ENCODE measurements at places on chromosomes 1 and 21. TPM values are rescaled to one million over a fixed set of nuclear protein-coding genes. Genes with fewer than 3 reads are reported as not detected.

- no peaks in the 10 kb centered on the region for H3K36me3 ChIP-seq
- peaks cover 15% of the 10 kb centered on the region for H3K4me1 ChIP-seq
- DNase-seq: no peak
- H3K27ac ChIP-seq: no peak overlapping the region
- H3K27me3 ChIP-seq: peaks cover 9% of the 10 kb centered on the region
These were observed 470.6 kb downstream of the PTPRU start for GRCh38 chr1:29706936-29707335.

- no peak overlapping the region for H3K4me3 ChIP-seq
- H3K27ac ChIP-seq: peak overlapping the region; percentile 35
- DNase-seq: no peak
- H3K4me1 ChIP-seq: no peaks in the 10 kb centered on the region
- no peaks in the 10 kb centered on the region for H3K27me3 ChIP-seq
These were observed 124.6 kb upstream of the KRTAP19-8 start for GRCh38 chr21:31162827-31163226.

DNA sequence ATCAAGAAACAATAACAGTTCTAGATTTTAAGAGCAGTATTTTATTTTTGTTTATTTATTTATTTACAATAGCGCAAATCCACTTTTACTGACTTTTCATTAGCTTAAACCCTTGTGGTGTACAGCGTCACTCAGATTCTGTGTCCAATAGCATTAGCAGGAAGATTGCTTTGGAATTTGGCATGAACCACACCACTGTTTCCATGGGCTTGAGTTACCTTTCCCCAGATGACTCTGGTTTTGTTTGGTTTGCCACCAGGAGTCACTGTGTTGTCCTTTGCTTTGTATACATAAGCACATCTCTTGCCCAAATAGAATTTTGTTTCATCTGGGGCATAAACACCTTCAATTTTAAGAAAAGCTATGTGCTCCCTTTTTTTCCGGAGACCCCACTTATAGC is 25.9 kb upstream of the SNRPE start:
- no peak overlapping the region for H3K27ac ChIP-seq
- H3K4me1 ChIP-seq: no peaks in the 10 kb centered on the region
- H3K4me3 ChIP-seq: no peak overlapping the region
- no peaks in the 10 kb centered on the region for H3K36me3 ChIP-seq
- no peaks in the 10 kb centered on the region for H3K27me3 ChIP-seq

GRCh38 chr1:59730759-59731478 is 83.8 kb upstream of the HOOK1 start:
- H3K27ac ChIP-seq: peak overlapping the region; percentile 79
- H3K27me3 ChIP-seq: no peaks in the 10 kb centered on the region
- H3K4me1 ChIP-seq: peaks cover 48% of the 10 kb centered on the region
- H3K36me3 ChIP-seq: no peaks in the 10 kb centered on the region
- H3K4me3 ChIP-seq: no peak overlapping the region

NUDC gene
- total RNA-seq: 106 TPM

FAM177B gene
- total RNA-seq: 1.4 TPM

Measured in adrenal gland (tissue), 19 donors.